ENCODE measurements at places on chromosomes 5 and 9.

GRCh38 chr5:140588311-140589070, 23.9 kb downstream of the SLC35A4 start:
- DNase-seq = no peak

DNA sequence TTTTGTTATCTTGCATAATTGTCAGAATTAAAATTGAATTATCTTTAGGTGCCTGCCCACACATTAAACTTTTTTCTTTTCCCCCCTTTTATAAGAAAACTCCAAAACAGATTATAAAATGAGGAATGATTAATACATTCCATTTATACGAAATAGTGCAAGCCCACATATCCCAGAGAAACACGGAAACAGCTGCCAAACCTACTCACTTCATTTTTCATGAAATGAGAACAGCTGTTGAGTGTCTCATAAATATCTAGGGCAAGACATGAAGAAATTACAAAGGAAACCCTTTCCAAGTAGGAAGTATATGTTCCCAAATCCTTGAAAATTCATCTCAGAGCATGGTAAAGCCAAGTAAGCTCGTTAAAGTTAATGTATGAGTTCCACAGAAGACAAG, 459.4 kb upstream of the NMUR2 start:
- no peak for DNase-seq

DNA sequence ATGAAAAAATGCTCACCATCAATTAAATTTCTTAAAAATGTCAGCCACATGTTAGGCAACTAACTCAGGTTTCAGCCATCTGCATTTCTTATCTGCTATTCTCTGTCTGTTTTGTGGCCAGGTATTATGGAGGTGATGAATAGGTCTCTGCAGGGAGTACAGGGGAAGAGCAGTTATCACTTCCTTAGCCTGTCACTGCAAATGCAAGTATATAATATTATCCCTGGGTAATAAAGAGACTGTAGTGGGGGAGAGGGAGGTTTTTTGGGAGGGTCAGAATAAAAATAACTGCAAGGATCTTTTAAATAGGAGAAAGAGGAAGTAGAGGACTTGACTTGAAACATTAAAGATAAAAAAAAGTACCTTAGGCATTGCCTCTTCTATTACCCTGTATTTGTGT, 49.6 kb upstream of the PTGER4 start:
- DNase-seq = no peak

DNA sequence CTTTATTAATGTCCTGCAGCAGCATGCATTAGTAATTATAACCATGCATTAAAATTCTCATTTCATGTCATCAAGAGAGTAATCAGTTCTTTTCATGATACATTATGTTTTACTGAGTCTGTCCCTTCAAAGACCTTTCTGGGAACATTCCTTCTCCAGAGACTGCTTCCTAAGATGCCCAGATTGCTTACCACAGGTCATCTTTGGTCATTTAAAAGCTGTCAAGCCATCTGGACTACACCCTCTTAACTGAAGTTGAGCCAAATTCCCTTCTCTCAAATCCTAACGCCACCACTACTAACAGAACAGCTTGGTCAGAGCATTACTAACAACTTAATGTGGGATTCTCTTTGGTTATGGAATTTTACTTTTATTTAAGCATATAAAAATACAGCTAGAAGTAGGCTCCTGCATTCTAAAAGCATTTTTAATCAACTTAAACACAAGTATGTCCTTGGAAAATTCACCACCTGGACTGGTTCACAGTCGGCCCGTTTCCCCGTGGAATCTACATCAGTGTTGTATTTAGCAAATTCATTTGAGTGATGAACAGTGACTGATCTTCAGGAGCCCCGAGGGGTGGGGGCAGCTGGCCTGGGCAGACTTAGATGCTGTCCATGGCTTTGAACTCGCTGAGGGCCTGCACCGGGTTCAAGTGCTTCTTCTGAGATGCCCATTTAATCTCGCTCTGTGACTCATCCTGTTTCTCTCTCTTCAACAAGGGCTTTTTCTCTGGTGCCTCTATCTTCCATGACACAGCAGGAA, 92.8 kb upstream of the CCDC112 start:
- no peak for DNase-seq

- peak; percentile 8 for DNase-seq
These were observed 228.2 kb upstream of the TYRP1 start for GRCh38 chr9:12464910-12465512.

DNA sequence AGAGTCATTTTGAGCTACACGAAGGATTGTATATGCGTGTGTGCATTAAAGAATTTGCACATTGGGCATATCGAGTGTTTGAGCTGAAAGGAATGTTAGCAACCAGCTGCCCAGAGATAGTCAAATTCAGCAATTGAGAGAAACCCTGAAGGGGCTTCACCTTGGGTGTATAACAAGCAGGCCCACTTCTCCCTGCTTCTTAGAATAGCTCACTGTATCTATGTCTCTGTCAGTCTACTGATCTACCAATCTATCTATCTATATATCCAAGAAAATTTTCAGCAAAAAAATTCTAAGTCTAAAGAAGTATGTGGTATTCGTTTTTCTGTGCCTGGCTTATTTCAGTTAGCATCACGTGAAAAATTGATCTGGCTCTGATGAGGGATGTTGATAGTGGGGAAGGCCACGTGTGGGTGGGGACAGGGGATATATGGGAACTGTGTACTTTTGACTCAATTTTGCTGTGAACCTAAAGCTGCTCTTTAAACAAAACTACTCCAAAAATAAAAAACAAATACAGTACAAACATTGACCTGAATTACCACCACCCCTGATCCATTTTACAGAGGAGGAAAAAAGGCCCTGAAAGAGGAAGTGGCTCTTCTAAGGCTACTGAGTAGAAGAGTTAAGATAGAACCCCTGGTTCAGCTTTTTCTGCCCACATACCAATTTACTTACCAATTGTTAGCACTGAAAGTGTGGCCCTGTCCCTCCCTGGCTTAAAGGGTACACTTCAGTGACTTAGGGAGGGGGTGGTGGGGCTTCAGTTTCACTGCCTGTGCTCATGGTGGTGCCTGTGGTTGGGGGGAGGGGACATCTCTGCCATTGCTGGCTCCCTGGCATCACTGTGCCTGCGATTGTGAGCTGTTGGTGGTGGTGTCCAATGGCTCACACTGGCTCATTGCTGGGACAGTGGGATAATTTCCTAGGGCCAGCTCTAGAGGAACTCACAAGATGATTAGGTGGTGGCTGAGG, 141.8 kb downstream of the DOCK2 start:
- DNase-seq = no peak

GRCh38 chr5:60597572-60598320, 102.2 kb downstream of the DEPDC1B start:
- DNase-seq = peak; percentile 56

DNA sequence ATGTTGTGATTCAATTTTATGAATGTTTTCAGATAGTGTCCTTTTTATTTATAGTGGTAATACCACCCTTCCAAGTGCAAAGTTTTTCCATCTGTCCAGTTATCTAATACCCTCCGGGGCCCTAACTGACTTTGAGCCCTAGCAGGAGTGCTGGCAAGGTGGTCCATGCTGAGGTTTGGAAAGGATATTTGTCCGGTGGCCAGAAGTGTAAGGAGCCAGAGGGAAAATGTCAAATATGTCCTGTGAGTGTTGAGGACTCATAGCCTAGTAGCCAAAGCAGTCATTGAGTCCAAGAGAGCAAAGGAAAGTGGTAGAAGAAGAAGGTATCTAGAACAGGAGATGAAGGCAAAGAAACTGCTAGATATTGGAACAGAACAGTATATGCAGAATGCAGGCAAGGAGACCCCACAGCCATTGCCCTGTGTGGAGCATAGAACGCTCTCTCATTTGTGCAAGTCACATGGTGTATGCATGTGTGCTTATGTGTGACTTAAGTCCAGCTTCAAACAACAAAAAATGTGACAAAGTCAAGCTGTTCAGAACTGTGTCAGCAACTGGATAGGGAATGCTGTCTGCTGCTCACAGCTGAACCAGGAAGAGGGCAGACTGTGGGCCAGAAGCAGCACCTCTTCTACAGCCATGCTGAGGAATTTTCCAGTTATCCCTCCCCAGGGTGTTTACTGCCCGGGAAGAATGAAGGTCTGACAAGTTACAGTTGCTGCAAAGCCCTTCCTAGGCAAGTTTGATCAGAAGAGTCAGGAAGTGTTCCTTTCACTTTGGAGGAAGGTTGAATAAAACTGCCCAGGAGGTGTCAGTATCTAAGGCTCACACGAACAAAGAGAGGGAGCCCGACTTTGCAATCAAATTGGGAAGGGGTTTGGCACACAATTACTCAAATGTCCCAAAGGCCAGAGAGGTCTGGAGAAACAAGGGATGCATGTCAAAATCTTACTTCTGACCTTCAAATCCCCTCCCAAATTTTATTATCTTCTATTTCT, 463.3 kb upstream of the DMAC1 start:
- DNase-seq = no peak

GRCh38 chr5:171023508-171023907, 161.7 kb downstream of the RANBP17 start:
- no peak for DNase-seq

All from activated CD4-positive, alpha-beta T cell treated with anti-CD3 and anti-CD28 coated beads, Interleukin-2, amount 10 ng/mL, durations not matched to agents 7 days and 5 days (primary cell).